ENCODE measurements at places on chromosomes 6 and 20. TPM values are rescaled to one million over a fixed set of nuclear protein-coding genes. Genes with fewer than 3 reads are reported as not detected.
A peak's percentile ranks its signal among the peaks of the same experiment; 100 is the strongest.

DNA sequence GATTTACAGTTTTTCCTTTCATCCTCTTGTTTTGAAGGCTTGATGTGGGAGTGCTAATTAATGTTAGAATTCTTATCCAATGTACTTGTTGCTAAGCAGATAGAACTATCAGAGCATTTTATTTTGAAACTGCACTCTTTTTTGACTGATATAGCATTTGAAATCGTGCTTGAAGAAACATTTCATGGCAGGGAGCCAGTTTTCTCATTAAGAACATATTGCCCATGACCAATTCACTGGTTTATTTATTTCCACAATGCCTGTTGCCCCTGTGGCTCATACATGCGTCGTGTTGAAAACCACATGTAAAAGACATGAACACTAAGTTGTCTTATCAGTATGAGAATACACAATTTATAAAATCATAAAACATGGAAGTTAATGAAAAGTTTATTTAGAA, 479.7 kb upstream of the FLRT3 start:
- DNase-seq, result no peak

DNA sequence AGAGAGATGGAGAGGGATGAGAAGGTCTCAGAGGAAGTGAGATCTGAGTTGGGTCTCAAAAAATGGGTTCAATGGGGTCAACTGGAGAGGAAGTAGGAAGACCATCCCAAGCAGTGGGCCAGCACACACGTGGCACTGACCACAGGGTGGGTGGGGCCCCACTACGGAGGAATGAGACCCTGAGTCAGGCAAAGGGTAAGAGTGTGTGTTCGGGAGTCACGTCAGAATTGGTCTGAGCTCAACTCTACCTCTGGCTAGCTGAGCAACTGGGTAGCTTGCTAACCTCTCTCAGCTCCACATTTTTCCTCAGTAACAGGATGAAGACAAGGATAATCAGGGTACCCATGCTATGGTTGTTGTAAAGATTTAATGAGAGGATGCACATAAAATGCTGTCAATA, 79.0 kb downstream of the TRERF1 start:
- no peak for DNase-seq

GRCh38 chr6:45000833-45001232, 327.3 kb upstream of the RUNX2 start:
- DNase-seq, result no peak

DNA sequence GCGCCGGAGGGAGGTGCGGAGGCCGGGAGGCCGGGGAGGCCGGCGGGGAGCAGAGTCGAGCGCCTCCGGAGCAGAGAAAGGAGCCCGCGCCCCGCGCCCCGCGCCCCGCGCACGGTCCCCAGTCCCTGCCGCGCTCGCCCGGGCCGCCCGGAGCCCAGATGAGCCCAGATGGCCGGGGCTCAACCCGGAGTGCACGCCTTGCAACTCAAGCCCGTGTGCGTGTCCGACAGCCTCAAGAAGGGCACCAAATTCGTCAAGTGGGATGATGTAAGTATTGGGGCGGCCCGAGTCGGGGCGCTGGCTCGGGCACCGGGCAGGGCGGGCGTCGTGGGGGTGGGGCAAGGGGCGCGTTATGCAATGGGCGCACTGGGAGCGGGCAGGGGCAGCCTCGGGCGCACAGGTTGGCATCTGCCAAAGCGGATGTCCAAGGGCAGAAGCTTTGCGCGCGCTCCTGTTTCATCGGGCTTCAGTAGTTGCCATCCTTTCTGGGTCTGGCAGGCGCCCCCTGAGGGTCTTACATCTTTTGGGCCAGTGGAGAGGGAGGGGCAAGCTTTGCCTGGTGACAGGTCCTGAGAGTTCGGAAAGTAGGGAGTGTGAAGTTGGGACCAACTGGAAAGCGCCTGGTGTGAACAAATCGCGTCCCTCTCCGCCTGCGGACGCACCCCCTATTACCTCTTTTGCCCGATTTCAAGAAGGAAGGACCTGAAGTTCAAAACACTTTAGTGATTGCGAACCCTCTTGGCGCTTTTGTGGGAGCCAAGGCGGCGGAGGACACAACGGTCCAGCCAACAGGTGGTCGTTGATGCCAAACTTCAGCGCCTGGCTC, 631 bp downstream of the PLCB1 start:
- no peak for DNase-seq

- peak; percentile 33 for DNase-seq
Measured at GRCh38 chr6:126657561-126658175, 317.8 kb downstream of the CENPW start.

GRCh38 chr6:148064406-148065134, 278.1 kb upstream of the SASH1 start:
- peak; percentile 70 for DNase-seq

DNA sequence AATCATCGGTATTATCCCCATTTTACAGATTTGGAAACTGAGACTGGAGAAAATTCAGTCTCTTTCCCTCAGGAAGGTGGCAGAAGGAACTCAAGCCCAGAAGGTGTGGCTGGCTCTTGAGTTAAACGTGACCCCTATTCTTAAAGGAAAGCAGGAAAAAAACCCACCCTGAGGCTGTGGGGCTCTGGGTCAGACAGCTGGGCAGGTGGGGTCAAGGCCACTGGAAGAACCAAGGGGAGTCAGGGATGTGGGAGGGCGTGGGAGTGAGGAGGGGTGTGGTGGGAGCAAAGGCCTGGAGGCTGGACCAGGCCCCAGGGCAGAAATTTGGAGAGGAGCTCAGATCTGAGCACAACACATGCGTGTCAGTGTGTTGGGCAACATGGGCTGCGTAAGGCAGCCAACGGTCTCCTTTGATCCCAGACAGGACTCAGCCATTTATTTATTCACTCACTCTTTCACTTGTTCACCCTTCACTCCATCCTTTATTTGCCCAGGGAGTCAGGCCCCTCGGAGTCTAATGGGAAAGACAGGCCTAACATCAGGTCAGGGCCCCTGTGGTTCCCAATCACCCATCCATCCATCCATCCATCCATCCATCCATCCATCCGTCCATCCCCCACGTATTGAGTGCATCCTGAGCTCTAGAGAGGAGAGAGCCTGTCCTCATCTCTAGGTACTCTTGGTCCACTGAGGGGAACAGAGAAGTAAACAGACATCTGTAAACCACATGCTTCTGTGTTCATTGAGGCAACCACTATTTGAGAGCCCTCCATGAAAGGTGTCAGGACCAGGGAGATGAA, 165.0 kb downstream of the VEGFA start:
- no peak for DNase-seq

DNA sequence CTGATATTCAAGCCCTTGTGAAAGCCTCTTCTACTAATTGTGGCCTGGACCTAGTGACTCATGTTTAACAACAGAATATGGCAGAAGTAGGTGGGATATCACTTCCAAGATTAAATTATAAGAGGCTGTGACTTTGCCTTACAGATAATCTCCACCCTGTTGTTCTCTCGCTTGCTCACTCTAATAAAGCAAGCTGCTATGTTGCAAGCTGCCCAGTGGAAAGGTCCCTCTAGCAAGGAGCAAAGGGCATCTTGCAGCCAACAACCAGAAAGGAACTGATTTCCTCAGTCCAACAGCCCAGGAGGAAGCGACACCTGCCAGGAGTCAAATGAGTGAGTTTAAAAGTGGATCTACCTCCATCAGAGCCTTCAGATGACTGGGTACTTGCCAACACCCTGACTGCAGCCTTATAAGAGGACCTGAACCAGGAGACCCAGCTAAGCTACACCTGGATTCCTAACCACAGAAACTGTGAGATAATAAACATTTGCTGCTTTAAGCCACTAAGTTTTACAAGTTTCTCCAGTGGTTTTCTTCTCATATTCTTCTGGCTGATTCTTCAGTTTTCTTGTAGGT, 112.6 kb downstream of the FRK start:
- DNase-seq, result no peak

- DNase-seq, result no peak
Measured at GRCh38 chr6:142172758-142173157, 25.7 kb downstream of the VTA1 start.

GRCh38 chr20:1263853-1264252, 2.2 kb upstream of the SNPH start:
- peak; percentile 11 for DNase-seq

DNA sequence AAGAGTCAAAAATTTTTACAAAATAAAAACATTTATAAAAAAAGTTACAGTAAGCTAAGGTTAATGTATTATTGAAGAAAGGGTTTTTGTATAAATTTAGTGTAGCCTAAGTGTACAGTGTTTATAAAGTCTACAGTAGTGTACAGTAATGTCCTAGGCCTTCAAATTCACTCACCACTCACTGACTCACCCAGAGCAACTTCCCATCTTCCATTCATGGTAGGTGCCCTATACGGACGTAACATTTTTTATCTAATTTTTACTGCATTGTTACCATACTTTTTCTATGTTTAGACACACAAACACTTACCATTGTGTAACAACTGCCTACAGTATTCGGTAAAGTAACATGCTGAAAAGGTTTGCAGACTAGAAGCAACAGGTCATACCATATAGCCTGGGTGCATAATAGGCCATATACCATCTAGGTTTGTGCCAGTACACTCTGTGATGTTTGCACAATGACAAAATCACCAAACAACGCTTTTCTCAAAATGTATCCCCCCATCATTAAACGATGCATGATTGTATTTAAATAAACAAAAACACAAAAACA, 6.0 kb downstream of the MTFR2 start:
- DNase-seq, result peak; percentile 68

GRCh38 chr6:39515006-39515405, 192.5 kb upstream of the KCNK16 start:
- DNase-seq, result no peak

- DNase-seq, result no peak
Measured at GRCh38 chr6:41548098-41548840, 2.1 kb downstream of the FOXP4 start.

GRCh38 chr6:158660333-158660754, 10.5 kb downstream of the SYTL3 start:
- no peak for DNase-seq

DNA sequence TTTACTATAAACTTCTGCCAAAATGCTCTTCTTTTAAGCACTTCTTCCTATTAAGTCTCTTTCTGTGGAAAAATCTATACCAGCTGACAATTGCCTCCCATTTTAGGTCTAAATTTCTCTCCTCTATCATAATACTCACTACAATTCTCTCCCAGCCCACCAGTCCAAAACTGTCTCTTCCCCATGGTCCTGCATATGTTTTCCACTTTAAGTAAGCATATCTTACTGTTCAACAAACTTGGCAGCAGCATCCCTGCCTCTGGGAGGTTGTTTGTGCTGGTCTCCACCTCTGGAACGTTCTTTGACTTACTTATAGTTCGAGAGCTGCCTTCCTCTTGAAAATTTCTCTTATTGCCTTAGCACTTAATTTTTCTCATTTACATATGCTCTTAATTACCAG, 180.5 kb downstream of the COL12A1 start:
- DNase-seq, result no peak

DNA sequence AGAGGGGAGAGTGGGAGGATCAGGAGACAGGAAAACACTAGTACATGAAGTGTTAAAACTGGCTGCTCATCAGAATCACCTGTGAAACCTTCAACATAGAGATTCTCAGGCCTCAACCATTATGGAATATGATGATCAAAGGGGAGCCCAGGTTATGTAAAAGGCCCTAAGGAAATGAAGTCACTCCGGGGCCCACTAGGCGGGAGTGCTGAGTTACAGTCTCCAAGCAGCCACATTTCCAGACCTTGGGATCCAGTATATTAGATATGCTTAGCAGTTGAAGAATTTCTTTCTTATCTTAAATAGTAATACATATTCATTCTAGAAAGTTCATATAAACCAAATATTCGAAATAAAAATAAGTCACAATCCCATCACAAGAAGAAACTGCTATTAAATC, 476.3 kb downstream of the PRKN start:
- no peak for DNase-seq

DNA sequence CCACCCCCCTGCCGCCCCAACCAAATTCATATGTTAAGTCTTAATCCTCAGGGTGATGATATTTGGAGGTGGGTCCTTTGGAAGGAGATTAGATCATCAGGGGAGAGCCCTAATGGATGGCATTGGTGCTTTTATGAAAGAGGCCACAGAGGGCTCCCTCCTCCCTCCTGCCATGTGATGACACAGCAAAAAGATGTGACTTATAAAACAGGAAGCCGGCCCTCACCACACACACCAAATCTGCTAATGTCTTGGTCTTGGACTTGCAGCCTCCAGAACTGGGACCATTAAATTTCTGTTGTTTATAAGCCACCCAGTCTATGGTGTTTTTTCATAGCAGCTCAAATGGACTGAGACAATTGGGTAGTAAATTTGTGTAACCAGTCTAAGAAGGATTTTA, 176.3 kb downstream of the ADGRG6 start:
- peak; percentile 60 for DNase-seq

- DNase-seq, result no peak
Measured at GRCh38 chr6:48775157-48775556, 664.2 kb upstream of the PTCHD4 start.

- DNase-seq, result no peak
Measured at GRCh38 chr6:14516956-14517355, 399.4 kb downstream of the CD83 start.

DNA sequence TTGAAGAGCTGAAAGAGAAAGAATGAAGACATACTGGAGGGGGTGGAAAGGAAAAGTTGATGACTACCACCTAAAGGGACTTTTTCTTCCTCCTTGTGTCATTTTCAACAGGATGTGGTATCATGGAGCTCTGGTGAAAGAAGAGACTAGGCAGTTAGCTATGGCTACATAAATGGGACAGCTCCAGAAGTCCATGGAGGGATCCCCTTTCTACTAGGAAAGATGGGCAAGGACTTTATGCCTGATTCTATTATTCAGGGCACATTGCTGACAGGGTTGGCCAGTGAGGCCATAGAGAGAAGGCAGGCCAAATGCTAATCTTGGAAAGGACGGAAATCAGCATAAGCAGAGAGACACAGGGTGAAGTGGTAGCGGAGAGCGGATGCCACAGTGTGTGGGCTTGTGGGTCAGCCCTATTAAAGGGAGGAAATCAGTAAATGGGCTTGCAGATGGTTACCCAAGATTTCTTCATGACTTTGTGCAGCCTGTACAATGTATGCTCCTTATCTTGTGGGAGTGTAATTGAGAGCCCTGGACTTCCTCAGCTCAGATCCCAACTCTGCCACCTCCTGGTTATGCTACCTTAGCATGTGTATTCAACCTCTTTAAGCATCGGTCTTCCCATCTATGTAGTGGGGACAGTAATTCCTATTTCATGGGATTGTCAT, 77.4 kb upstream of the TMEM170B start:
- DNase-seq, result no peak

SKIC2 gene
- total RNA-seq, result 88.4 TPM

CLPSL2 gene
- not detected for total RNA-seq

EEF1A2 gene
- total RNA-seq, result 1.1 TPM

BCAS1 gene
- total RNA-seq, result not detected

DLL1 gene
- 0.75 TPM for total RNA-seq

EPHA7 gene
- total RNA-seq, result not detected

LTA gene
- total RNA-seq, result not detected

CST1 gene
- total RNA-seq, result not detected

Measured in HFFc6 (cell line).